EH (cell line): ENCODE measurements at places on chromosomes 7 and 10.
A peak's percentile ranks its signal among the peaks of the same experiment; 100 is the strongest.

GRCh38 chr10:72176701-72177100 lies 39.1 kb upstream of the ANAPC16 start:
- DNase-seq, result no peak

DNA sequence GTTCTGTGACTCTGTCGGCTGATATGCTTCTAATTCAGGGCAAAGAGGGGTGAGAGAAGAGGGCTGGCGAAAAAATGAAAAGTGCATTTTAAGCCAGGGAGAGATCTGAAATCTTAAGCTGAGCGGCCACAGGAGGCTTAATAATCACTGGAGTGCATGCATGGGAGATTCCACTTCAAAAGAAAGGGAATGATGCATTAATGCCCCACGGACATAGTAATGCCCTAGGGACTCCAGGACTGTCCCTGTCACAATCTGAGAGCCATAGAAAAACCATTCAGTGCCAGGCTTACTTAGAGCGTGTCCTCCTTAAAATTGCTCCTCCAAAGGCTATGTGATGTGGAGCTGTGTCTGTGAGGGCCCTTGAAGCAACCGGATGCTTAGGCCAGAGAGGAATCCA lies 75.1 kb downstream of the NHLRC2 start:
- DNase-seq, result no peak

GRCh38 chr10:132434405-132435005 lies 37.5 kb downstream of the PWWP2B start:
- DNase-seq, result no peak

DNA sequence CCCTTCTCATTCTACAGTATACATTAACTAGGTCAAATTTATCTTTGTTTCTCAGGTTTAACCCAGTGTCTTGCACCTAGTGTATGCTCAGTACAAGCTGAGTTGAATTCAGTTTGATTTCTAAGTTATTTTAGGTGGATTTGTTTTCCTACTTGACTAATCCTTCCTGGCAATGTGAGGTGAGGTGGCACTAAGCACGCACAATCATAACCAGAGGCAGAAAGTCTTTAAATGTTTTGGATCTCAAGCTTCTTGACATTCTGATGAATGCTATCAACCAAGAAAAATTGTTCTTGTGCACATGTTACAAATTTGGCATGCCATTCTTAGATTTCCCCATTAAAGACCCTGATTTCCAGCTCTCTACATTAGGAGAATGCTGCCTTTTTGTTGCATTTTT lies 3.2 kb downstream of the BZW2 start:
- peak; percentile 33 for DNase-seq

DNA sequence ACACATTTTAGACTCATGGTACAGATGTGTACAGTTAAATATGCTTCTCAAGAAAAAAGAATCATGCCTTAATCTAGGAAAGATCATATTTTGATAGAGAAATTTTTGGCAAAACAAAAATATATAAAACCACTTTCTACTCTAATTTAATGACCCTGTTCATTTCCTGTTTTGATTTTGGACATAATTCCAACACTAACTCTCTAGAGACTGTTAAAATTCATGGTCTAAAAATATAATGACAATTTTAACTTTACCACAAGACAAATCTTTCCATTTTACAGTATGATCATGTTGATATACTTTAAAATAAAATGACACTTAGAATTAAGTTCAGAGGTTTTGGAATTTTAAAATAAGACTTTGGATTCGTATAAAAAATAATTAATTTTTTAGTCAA lies 45.2 kb downstream of the PRKG1 start:
- DNase-seq, result peak; percentile 19

- DNase-seq, result no peak
These were observed 36.3 kb downstream of the CFAP46 start for GRCh38 chr10:132906106-132906505.

- no peak for DNase-seq
These were observed 8.3 kb downstream of the BCL7B start for GRCh38 chr7:73549176-73549575.

GRCh38 chr10:22712956-22713852 lies 1.2 kb downstream of the PIP4K2A start:
- peak; percentile 46 for DNase-seq

- no peak for DNase-seq
These were observed 51.1 kb downstream of the EPDR1 start for GRCh38 chr7:37971491-37971890.

DNA sequence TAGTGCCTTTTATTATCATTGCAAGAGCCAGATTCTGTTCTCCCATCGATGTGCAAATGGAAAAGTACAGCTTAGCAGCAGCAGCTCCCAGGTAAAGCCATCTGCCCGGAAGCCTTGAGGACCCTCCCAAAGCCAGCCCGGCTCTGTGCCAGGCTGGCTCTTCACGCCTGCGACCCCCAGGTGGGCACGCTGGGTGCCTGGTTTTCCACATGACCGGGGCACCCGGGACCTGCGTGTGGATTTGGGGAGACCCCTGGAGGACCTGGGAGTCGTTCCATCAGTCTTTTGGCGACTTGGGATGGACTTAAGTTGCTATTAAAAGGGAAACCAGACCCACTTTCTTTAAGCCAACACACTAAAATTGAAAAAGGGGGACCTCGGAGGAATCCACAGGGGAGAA lies 196.5 kb downstream of the ZNF438 start:
- no peak for DNase-seq

DNA sequence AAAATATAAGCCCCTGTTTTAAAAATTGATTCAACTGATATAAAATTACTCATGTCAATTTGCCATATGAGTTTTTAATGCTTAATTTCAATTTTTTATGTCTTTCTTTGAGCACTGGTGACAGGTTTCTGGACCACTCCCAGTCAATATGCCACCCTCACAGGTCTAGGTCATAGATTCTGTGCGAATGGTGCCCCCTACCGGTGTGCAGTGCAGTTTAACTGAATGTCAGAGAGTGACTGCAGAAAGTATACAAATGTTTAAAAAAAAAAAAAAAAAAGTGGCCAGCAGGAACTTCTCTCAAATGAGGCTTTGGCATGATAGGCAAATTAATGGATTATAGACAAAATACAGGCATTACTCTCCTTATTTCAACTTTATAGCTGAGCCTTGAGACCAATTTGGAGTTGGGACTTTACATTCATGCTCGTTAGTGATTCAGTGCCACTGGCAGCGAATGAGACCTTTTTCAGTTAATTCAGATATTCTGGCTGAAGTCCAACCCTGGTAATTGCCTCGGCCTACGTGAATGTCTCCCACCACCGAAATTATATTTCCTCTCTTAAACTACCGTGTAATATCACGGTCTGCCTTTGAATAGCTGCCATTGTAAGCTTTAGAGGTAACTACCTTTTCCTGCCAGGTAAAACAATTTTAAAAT lies 427.6 kb downstream of the PHTF2 start:
- DNase-seq, result peak; percentile 62

- no peak for DNase-seq
These were observed 129.9 kb upstream of the ITGB1 start for GRCh38 chr10:33087922-33088321.

GRCh38 chr10:83724471-83725241 lies 414.7 kb upstream of the GHITM start:
- no peak for DNase-seq

DNA sequence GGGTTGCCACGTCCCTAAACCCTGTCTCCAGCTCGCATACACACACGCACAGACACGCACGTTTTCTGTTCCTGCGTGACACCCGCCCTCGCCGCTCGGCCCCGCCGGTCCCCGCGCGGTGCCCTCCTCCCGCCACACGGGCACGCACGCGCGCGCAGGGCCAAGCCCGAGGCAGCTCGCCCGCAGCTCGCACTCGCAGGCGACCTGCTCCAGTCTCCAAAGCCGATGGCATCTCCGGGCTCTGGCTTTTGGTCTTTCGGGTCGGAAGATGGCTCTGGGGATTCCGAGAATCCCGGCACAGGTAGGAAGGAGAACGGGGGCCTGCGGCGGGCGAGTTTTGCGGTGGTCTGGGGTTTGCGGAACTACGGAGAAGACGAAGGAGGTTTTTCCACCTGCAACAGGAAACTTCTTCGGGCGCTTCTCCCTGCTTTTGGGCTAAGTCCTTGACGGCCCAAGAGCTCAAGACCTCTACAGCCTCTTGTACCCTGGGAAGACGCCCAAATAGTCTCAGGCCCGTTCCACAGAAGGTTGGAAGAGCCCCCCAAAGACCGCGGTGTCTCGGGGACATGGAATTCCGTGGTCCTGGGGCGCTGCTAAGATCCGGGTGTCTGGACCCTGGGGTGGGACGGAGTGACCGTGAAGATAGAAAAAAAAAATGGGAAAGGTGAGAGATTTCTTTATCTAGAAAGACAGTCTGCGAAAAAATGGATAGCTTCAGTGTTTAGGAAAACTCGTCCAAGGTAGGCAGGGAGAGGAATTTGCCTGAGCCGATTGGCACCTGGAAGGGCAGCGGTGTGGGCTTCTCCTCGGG lies at the start of gene GAD2:
Gene GAD2, plus strand, starts transcription at position 190 of the 811 bp plus-strand sequence. Its CDS starts 36 bp downstream, at position 226.
- no peak for DNase-seq

DNA sequence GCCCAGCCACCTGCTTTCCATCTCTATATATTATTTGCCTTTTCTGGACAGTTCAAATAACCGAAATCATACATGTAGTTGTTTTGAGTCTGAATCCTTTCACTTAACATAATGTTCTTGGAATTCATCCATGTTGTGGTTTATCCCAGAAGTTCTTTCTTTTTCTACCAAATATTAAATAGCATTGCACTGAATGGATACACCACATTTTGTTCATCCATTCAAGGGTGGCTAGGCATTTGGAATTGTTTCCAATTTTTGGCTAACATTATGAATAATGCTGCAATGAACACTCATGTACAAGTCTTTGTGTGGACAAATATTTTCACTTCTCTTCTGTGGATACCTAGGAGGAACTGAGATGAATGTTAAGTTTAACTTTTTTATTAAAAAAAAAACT lies 18.0 kb downstream of the DNAJC1 start:
- DNase-seq, result peak; percentile 34

DNA sequence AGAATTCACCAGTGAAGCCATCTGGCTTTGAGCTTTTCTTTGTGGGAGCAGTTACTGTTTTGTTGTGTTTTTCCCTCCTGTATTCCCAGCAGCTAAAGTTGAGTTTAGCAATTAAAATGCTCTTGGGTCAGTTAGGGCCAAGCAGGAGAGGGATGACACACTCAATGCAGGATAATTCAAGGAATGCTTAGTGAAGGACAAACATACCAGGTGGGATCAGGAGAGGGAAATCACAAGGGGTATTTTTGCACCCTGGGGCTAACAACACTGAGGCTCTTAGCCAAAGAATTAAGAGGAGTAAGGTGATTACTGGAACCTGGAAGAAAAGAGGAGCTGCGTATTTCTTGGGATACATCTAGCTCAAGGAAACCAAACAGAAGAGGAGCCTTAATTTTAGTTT lies 82.4 kb upstream of the KCND2 start:
- no peak for DNase-seq
